ENCODE measurements at places on chromosomes 6 and 20. TPM values are rescaled to one million over a fixed set of nuclear protein-coding genes. Genes with fewer than 3 reads are reported as not detected.

GRCh38 chr6:134082191-134082590, 29.8 kb upstream of the SLC2A12 start:
- no peak for DNase-seq

DNA sequence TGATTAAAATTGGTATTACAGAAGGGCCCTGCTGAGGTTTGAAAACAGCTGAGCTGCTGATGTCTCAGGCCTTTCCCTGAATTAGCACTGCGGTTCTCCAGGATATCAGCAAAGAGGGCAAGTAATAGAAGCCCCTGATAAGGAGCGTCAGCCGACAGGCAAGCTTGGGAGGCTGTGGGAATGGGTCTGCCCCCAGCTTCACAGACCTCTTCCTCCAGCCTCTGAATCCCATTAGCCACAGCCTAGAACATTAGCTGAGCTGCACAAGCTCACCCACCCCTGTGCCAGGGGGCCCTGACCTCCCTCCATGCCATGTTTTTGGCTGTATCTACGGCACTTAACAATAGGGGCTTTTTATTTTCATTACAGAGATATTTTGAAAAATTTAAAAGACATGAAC, 59.9 kb downstream of the VAPB start:
- no peak for DNase-seq

DNA sequence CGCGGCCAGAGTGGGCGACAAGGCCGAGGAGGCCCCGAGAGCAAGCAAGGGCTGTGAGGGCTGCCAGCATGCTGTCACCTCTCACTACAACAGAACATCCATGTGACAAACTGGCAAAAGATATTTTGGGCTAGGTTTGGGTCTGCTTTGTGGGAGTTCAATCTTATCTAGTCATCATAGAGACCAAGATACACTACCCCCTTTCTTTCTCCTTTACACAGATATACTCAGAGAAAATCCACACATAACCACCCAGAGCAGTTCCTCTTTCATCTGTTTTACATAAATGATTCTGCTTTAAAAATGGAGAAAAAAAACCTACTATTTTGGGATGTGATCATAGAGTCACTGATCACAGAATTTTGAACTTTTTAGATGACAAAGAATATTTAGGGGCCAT, 16.8 kb downstream of the SOX4 start:
- no peak for DNase-seq

GRCh38 chr6:69976591-69977090, 110.3 kb downstream of the COL19A1 start:
- no peak for DNase-seq

DNA sequence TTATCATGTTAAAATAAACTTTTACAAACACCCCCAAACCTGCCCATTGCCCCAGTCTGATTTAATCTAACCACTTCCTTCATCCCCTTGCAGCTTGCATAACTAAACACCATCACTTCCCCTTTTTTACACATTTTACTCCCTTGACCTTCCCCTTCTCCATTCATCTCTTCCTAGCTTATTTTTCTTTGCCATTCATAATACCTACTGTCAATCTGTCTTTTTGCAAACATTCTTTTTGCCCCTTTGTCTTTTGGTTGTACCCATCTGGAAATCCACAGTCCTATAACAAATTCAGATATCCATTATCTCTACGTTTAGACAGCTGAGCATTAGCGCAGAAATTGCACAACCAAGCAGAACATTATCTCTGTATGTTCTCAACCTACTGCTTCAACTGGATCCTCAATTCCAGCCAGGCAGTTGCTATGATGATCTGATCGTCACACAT, 51.2 kb downstream of the C6orf52 start:
- no peak for DNase-seq

- DNase-seq, result no peak
Observed at GRCh38 chr6:11462742-11463397, 74.7 kb upstream of the TMEM170B start.

- no peak for DNase-seq
Observed at GRCh38 chr6:137150072-137150471, 23.4 kb downstream of the IL22RA2 start.

- no peak for DNase-seq
Observed at GRCh38 chr20:37669773-37670236, 24.0 kb upstream of the CTNNBL1 start.

DNA sequence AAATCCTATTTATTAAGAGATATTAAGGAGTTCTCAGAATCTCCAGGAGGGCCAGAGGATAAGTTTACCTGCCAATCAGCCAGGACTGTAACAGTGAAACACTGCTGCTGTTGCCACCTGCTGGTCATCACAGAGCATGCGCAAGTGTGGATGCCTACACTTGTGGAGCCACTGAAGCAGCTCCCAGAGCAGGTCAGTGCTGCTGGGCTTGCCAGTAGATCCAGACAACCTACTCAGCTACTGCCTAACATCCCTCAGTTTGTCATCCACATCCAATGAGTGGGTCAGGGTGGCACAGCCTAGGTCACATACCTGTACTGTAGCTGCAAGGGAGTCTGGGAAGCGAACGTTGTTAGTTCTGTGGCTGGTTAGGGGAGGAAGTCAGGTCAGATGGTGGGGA, 18.3 kb upstream of the NHSL1 start:
- peak; percentile 54 for DNase-seq

The LRFN2 gene
- 0.25 TPM for polyA plus RNA-seq

The IP6K3 gene
- not detected for polyA plus RNA-seq

The NHLRC1 gene
- 0.80 TPM for polyA plus RNA-seq
